NCI-H510A treated with DMSO at 0.1 percent for 48 hours (cell line): ENCODE measurements at places on chromosomes 2 and 18.
A peak's percentile ranks its signal among the peaks of the same experiment; 100 is the strongest.

DNA sequence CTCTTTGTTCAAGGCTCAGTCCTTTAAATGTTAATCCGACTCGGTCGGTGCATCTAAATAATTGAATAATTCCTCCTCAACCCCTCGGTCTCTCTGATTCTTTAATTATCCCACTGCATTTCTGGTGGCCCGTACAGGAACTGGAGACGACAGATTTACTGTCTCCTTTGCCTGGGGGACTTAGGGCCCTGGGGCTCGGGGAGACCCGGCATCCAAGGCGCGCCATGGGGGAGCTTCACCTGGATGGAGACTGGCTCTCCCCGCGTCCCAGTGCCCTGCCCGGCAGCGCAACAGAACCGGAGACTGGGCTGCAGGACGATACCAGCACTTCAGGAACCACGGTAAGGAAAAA, 47.7 kb upstream of the SELENOI start:
- DNase-seq = no peak

DNA sequence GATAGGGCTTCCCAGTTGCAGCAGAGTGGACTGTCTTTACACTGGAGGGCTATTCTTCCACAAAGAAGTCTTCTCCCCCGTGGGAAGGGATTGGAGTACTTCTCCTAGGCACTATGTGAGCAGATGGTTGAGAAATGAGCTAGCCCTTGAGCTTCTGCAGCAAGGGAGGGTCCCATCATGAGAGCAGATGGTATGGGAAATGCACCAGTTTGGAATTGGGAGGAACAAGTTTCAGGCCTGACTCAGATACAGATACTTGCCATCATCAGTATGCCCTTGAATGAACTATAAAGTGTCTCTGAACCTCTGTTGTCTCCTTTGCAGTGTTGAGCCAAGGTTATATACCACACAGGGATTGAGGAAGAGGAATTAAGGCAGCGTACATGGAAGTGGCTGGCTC, 757.4 kb downstream of the RNF144A start:
- no peak for DNase-seq

DNA sequence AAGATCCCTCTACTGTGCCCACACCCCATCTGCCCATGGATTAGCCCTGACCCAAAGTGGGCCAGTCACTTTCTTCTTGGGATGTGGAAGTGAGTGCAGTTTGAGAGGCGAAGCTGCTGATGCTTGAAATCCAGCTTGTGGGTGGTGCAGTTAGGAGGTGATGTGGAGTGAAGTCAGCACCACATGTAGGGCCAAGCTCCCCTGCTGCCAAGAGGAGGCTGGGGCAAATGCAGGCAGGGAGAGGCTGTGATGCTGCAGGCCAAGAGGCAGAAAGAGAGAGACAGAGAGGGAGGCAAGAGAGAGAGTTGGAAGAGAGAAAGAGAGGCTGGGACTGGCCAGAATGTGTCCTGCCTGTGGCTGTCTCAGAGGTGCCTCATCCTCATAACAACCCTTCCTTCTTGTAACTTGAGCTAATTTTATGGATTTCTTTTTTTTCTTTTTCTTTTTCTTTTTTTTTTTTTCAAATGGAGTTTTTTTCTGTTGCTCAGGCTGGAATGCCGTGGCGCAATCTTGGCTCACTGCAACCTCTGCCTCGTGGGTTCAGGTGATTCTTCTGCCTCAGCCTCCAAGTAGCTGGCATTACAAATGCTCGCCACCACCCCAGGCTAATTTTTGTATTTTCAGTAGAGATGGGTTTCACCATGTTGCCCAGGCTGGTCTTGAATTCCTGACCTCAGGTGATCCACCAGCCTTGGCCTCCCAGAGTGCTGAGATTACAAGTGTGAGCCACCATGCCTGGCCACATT, 35.3 kb upstream of the CAB39 start:
- DNase-seq = no peak

GRCh38 chr2:218332288-218332687, 24.4 kb upstream of the CATIP start:
- DNase-seq = no peak

- no peak for DNase-seq
Measured at GRCh38 chr18:69002233-69002632, 204.4 kb downstream of the CCDC102B start.

DNA sequence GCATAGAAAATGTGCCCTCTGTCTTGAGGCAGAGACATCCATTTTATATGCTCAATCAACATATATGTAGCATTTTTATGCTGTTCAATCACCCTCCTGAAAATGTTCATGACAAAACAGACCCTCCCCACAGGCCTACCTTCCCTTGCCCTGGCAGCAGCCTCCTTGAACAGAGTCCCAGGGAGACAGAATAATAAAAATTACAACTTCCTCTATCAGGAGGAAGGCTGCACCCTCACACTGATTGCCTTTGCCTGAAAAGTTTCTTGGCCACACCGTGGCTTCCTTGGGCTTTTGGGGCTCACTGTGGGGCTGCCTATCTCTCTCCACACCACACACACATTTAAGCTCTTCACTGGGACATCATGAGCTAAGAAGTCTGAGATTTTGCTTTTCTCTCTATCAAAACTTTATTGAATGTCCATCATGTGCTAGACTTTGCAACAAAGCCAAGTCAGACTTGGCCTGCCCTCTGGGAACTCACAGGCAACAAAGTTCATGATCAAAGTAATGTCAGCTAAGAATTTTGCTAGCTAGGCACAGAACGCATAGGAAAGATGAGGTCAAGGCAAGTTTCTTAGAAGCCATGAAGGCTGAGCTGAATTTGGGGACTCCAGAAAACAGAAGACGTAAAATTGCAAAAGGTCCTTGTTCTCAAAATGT, 101.6 kb downstream of the BCL2L11 start:
- DNase-seq = no peak

- no peak for DNase-seq
Measured at GRCh38 chr2:15688924-15689568, 97.4 kb downstream of the DDX1 start.

DNA sequence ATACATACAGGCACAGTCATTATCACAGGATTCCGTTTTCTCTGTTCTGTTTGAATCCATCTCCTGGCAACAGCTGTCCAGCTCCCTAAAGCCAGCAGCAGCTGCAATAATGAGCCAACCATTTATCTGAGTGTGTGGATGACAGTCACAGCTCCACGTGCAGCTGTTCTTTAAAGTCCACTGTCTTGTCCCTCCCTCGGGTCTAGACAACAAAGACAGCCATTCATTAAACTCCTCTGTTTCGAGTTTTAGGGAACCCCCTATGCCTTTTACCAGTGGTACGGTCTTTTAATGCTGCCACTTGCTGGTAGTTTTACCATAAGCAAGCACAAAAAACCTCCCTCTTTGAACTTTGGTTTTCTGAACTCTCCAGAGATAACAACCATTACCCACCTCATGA, 16.0 kb upstream of the MSGN1 start:
- peak; percentile 25 for DNase-seq

DNA sequence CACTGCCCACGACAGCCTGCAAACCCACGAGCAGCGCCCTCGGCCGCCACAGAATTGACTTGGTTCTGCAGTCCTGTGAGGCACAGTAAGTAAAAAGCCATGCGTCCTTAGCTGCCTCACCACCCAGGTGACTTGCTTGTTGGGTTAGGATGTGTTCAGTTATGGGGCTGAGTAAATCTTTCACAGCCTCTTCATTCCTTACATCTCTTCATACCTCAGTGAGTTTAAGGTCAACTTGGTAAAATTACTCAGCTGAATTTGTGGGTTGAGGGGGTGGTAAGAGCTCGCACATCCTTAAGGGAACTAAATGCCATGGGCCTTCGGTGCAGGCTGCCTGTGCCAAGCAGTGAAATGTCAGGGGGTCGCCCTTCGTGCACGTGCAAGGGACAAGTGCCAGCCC, 165.2 kb upstream of the ALKAL2 start:
- DNase-seq = no peak

- no peak for DNase-seq
Measured at GRCh38 chr2:2834105-2834504, 503.0 kb upstream of the MYT1L start.

DNA sequence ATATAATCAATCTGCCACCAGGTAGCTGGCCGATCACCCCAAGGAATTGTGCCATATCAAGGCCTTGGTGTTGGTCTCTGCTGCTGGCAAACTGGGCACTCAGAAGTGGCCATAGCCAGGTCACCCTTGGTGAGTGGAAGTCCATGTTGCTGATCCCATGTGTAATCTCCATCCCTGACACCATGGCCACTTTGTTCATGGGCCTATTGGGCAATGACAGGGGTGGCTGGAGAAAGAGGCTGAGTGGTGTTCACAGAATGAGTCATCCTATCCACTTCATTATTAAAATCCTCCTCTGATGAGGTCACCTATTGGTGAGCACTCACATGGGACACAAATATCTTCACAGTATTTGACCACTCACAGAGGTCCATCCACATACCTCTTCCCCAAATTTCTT, 26.7 kb upstream of the CD226 start:
- no peak for DNase-seq

GRCh38 chr18:77811503-77811902, 561.9 kb downstream of the GALR1 start:
- peak; percentile 98 for DNase-seq

- DNase-seq = peak; percentile 93
Measured at GRCh38 chr2:181891966-181892798, 652 bp downstream of the ITPRID2 start.

- DNase-seq = no peak
Measured at GRCh38 chr2:227058888-227059399, 105.1 kb downstream of the COL4A4 start.

DNA sequence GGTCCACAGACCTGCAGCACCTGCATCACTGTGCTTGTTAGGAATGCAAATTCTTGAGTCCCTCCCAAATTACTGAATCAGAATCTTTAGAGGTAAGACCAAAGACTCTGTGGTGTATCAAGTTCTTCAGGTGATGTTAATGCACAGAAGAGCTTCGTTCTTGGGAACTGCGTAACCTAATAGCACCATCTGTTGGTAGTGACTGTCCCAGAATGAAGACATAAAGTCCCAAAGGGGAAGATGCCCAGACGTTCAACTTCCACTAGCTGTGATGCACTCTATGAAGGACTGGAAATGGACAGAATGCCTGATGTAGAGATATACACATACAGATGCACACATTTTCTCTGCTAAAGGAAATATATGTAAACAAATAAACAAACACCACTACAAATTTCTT, 576.0 kb downstream of the LRP1B start:
- DNase-seq = peak; percentile 37

- no peak for DNase-seq
Measured at GRCh38 chr2:33709951-33710350, 110.9 kb upstream of the FAM98A start.
